ENCODE measurements at places on chromosomes 3 and 15. TPM values are rescaled to one million over a fixed set of nuclear protein-coding genes. Genes with fewer than 3 reads are reported as not detected.

The TGM4 gene
- total RNA-seq, result not detected

The CPN2 gene
- not detected for total RNA-seq

The PRICKLE2 gene
- 0.40 TPM for total RNA-seq

DNA sequence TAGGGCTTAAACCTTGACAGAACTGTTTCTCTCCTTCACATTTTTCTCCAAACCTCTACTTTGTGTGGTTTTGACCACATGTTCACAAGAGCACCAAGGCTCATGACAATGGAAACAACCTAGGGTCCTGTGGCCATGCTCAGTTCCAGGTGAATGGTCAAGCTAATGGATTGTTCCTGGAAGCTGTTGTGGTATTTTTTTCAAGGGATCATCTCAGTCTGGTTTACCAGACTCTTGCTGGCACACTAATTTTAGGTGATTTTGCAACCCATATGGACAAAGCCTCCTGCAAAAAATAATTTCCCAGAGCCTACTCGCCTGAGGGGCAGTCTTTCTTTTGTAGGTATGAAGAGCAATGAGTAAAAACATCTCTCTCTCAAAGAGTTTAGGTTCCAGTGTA lies 67.2 kb downstream of the LSAMP start:
- DNase-seq, result no peak

GRCh38 chr3:176208915-176209314 lies 988.4 kb downstream of the TBL1XR1 start:
- no peak for DNase-seq

DNA sequence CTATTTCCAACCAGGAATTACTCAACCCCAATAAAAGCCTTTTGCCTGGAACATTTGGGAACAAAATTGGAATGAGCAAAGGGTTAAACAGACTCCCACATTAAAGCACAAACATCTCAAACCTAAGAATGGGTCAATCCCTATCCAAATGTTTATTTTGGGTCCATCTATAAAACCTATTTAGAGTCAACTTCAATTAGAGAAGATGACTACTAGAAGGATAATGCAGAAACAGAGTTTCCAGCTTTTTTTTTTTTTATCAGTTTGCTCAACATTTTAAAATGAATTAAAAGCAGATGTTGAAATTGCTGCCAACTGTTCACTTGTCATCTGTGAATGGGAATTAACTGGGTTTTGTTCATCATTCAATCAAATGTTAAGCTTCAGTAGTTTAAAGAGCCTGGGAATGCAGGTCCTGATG lies 4.1 kb upstream of the TBC1D23 start:
- DNase-seq, result no peak

- no peak for DNase-seq
Observed at GRCh38 chr15:93459396-93459795, 370.4 kb upstream of the RGMA start.

GRCh38 chr3:7518456-7518855 lies 657.5 kb downstream of the GRM7 start:
- no peak for DNase-seq

DNA sequence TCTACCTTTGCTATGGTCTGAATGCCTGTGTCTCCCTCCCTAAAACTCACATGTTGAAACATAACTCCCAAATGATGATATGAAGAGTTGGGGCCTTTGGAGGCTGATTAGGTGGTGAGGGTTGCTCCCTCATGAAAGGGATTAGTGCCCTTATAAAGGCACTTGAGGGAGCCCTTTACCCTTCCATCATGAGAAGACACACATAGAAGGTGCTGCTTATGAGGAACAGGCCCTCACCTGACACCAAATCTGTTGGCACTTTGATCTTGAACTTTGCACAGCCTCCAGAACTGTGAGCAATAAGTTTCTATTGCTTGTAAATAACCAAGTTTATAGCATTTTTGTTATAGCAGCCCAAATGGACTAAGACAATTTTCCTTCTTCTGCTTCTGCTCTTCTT lies 76.2 kb upstream of the ADAMTS9 start:
- no peak for DNase-seq

DNA sequence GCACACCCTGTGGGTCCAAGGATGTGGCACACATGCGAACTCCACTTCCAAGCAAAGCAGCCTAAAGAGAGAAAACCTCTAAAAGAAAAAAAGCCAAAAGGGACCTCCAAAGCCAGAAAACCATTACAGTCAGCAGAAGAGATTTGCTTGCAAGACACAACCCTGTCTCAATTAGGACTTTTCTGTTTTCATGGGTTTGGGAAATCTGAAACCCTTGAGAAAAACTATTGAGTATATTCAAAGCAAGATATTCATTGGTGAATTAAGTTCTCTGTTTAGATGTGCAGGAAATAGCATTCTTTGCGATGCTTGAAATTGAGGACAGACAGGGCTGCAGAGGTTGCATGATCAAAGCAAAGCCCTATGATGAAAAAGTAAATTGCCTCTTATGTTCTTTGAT lies 10.2 kb upstream of the LDHAL6B start:
- no peak for DNase-seq

DNA sequence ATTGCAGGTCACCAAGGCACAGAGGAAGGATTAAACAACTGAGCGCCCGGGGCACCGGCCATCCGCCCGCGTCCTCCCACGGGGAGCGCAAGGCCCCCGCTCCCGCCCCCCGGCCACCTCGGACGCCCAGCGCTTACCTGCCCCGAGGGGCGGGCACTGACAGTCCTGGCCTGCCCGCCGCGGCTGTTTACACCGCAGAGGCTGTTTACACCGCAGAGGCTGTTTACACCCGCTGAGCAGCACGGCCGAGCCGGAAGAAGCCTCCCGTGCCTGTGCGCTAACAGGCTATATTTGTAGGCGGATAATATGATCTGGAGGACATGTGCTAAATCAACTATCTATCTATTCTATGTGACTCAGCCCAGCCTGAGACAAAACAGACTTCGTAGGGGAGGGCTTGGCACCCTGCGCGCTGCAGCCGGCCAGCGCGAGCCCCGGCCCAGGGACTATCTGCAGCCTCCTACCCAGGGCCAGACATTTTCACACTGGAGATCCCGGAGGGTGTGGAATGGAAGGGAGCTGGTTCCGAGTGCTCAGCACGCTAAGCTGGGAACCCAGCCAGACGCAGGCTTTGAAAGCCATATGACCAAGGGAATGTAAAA lies at the start of gene LRRC2:
Gene LRRC2, minus strand, starts transcription at position 263 of the 602 bp plus-strand sequence. CDS start 14,711 bp downstream, outside the sequence.
- peak; percentile 64 for DNase-seq

GRCh38 chr15:98791046-98791701 lies 142.8 kb downstream of the IGF1R start:
- DNase-seq, result no peak

- DNase-seq, result peak; percentile 87
Observed at GRCh38 chr3:115146418-115147328, at the start of gene ZBTB20. ZBTB20 (minus strand) TSS chr3:115147288.

DNA sequence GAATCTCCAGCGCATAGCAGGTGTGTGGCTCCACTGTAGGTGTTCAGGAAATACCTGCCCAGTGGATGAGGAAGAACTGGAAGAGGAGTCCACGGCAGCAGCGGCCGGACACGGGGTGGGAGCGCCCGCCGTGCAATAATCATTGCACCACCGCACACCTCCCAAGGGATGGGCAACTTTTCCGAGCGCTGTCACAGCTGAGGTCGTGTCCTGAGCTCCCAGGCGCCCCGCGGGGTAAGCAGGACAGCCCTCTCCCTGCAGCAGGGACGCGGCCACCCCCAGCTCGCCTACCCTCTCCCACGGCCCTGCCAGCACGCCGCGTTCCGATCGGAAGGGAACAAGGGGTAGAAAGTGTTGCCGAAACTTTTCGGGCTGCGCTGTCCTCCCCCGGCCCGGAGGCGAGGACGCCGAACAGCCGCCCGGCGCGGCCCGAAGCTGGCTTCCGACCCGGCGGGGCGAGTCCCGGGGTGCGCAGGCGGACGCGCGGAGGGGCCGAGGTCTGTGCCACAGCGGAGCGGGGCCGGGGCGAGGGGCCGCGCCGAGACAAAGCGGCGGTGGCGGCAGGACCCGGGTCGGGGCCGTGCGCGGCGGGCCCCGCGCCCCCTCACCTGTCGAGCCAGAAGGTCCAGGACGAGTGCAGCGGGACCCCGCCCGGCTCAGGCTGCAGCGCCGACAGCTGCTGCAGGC lies 475 bp downstream of the EIF4E3 start:
- DNase-seq, result peak; percentile 9

GRCh38 chr3:66989860-66990696 lies 8.0 kb upstream of the KBTBD8 start:
- DNase-seq, result no peak

DNA sequence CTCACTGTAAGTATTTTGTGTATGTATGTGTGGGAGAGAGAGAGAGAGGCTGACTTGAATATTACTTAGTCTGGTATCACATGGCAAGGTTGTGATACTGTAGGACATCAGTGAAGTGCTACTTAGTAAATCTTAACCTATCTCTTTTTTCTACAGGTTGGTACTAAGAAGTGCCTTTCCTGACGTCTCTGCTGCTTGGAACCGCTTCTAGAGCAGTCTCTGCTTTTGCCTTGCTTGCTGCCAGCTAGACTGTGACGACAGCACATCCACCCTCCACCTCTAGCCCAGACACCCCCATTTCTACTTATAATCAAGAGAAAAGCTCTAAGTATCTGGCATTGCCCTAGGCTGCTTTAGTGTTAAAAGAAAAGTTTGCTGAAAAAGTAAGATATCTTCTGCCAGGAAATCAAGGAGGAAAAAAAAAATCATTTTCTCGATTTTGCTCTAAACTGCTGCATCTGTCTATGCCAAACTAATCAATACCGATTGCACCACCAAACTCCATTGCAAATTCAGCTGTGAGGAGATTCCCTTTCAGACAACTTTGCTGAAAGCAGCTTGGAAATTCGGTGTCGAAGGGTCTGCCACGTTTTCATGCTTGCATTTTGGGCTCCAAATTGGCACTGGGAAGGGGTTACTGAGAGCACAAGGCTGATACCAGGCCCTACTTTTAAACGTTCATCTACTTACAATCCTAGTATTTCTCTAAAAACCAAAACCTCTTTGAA lies 30.7 kb downstream of the MBNL1 start:
- DNase-seq, result peak; percentile 51

DNA sequence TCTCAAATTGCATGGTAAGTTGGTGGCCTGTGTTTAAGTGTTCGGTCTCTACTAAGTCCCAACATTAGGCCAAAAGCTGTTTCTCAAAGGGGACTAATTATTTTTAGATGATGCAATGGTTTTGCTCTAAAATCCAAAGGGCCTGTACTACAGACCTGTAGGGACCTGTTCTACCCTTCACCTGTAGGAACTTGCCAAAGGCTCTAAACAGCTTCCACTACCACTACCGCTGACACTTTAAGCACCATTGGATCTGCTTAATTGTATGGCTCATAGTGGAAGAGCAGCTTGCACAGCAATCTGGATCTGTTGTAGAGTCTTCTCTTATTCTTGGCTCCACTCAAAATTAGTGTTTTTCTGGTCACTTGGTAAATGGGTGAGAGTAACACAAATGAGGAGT lies 346.8 kb downstream of the EPHA6 start:
- no peak for DNase-seq

- no peak for DNase-seq
Observed at GRCh38 chr3:15110206-15110605, 11.3 kb upstream of the RBSN start.

DNA sequence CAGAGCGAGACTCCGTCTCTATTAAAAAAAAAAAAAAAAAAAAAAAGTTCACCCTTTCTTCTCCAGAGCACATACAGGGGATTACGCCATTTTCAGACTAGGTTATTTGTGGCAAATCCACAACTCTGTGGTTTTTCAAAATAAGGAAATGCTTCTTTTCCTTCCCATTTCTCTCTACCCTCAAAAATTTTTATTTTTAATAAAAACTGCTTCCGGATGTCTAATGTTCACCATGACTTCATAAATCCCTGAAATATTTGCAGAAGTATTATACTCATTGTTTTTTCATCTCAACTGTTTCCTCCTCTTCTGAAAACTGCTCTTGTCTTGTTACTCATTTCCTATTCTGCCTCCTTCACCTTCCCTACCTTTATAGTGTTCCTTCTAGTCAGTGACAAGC lies 45.0 kb upstream of the SLC12A8 start:
- DNase-seq, result no peak

- DNase-seq, result peak; percentile 7
Observed at GRCh38 chr15:85955501-85956391, 123.9 kb upstream of the AGBL1 start.

- DNase-seq, result peak; percentile 44
Observed at GRCh38 chr15:56356616-56357015, 8.6 kb upstream of the TEX9 start.

DNA sequence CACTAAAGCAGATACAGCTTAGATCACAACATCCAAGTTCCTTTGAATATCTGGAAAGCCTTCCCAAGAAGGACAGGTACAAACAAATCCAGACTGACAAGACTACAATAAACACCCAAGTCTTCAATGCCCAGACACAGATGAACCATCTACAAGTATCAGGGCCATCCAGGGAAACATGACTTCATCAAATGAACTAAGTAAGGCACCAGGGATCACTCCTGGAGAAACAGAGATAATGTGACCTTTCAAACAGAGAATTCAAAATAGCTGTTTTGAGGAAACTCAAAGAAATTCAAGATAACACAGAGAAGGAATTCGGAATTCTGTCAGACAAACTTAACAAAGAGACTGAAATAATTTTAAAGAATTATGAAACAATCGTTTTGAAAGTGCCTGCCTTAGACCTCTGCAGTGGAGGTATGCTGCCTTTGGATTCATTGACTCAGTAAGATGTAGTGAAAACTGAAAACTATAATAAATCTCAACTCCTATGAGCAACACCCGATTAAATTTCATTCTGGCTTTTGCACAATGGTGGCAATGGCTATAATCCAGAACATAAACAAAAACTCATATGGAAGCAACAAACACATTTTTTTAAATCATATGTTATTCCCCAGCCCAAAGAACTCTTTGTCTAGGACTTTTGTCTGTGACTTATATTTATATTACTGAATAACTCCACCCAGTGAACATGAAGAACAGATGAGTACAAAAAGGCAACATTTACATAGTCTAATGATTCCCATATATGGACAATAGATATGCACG lies 12.6 kb upstream of the COL8A1 start:
- DNase-seq, result no peak

DNA sequence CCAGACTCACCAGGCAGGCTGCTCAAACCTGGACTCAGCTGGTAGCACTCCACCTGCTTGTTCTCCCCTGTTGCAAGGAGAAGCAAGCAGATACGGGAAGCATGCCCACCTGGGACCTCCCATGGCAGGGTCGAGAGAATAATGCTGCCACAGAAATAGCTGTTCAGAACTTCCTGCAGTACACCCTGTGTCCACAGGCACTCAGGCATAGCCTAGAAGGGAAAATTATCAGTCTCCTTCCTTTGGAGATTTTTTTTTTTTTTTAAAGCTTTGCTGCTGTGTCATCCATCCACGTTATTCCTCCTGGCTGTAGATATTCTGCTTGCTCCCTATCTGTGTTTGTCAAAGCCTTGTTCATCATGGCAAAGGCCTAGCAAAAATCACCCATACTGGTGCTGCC lies 32.7 kb upstream of the RPS17 start:
- no peak for DNase-seq

GRCh38 chr3:11914651-11915050 lies 68.0 kb upstream of the TAMM41 start:
- DNase-seq, result no peak

- DNase-seq, result no peak
Observed at GRCh38 chr3:13610006-13610570, 61.2 kb downstream of the FBLN2 start.

DNA sequence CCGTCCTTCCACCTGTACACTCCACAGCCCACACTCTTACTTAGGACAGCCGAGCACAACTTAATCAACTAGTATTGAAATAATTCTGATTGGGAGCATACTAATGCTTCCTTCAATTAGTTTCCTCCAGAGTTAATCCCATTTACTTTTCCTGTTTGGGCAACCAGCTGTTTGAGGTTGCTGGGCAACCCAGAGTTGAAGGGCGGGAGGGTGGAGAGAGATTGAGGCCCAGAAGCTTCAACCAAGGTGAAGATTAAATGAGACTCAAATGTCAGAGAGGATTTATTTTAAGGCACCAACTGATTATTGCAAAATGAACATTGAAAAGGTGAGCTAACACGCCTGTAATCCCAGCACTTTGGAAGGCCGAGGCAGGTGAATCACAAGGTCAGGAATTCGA lies 428.5 kb upstream of the SEMA6D start:
- no peak for DNase-seq
